ENCODE measurements at places on chromosomes 2 and 18. TPM values are rescaled to one million over a fixed set of nuclear protein-coding genes. Genes with fewer than 3 reads are reported as not detected.
A peak's percentile ranks its signal among the peaks of the same experiment; 100 is the strongest.

PAX8 gene
- 0.48 TPM for total RNA-seq

EHD3 gene
- 20.9 TPM for total RNA-seq

GKN1 gene
- total RNA-seq = not detected

TMEM247 gene
- total RNA-seq = not detected

BUB1 gene
- 8.0 TPM for total RNA-seq

- DNase-seq = no peak
Observed at GRCh38 chr2:43006834-43007543, 214.6 kb upstream of the HAAO start.

- DNase-seq = peak; percentile 87
Observed at GRCh38 chr2:133674433-133675331, 106.4 kb upstream of the NCKAP5 start.

DNA sequence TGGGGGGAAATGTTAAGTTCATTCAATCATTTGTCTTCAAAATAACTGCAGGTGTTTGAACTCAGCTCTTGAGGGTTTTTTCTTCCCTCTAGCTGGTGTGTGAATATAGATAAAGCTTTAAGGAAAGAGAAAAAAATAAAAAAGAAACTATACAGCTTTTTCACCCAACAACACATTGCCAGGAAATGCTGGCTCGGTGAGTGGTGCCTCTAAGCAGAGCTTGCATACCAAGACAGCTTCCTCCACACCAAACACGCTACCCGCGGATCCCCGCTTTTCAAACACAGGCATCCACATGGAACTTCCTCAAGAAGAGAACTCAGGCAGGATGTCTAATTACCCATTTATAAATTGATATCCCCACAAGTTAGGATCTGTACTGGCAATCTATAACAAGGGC, 69.8 kb upstream of the TANK start:
- DNase-seq = no peak

- peak; percentile 63 for DNase-seq
Observed at GRCh38 chr2:173027181-173028128, 48.2 kb upstream of the MAP3K20 start.

DNA sequence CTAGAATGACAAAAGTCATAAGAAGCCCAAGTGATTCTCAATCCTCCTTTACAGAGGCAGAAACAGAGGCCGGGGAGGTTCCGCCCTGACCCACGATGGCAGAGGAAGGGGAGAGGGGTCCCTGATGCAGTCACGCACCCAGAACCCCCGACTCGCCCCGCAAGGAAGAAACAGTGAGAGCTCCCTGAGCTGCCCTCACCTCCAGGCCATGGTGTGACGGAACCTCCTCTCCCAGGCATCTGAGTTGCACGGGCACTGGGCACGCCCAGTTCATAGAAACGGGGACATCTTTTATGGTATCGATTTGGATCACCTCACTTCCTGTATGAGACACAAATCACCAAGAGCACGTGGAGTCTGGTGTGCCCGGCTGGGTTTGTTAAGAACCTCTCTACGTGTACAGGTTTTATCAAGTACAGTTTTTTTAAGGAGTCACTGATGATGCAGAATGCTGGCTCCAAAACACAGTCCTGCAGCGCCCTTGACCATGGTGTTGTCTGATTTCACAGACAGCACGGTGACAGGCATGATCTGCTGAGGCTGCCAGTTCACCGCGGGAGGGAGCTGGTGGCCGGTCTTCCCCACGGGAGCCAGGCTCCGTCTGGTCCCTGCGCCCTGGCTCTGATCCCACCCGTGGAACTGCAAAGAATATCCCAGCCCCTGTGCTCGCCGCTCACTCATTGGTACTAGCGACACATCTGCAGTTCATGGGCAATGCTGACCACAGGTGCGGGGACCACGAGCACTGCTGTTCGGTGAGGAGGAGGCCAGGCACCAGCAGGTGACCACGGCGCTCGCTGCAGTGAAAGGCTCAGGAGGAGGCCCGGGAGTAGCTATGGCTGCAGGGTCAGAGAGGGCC, 35.6 kb downstream of the PXDN start:
- DNase-seq = no peak

- DNase-seq = no peak
Observed at GRCh38 chr2:13597176-13597575, 880.4 kb downstream of the TRIB2 start.

DNA sequence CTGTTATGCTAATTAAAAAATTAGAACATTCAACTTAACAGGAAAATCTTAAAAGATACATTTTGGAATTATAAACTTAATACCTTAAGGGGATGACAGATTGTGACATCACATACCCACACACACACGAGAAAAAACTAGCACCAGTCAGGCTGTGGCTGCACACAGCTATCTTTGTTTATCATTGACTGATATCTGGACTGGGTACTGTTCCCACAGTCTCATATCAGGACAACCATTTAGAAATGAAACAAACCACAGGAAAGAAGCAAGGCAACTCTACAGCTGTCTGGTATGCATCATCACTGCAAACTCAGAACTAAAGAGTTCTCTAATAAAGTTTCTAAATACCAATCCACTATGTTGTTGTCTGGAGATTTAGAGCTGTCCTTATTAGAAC, 210.9 kb upstream of the SMAD7 start:
- peak; percentile 89 for DNase-seq

GRCh38 chr2:218286570-218287459, 5.5 kb downstream of the TMBIM1 start:
- DNase-seq = peak; percentile 95

GRCh38 chr2:14501061-14501460, 131.5 kb upstream of the LRATD1 start:
- DNase-seq = no peak
